ENCODE measurements at places on chromosomes 7 and 10. TPM values are rescaled to one million over a fixed set of nuclear protein-coding genes. Genes with fewer than 3 reads are reported as not detected.

AKR1C8 gene
- total RNA-seq: not detected

MMD2 gene
- total RNA-seq: not detected

DNA sequence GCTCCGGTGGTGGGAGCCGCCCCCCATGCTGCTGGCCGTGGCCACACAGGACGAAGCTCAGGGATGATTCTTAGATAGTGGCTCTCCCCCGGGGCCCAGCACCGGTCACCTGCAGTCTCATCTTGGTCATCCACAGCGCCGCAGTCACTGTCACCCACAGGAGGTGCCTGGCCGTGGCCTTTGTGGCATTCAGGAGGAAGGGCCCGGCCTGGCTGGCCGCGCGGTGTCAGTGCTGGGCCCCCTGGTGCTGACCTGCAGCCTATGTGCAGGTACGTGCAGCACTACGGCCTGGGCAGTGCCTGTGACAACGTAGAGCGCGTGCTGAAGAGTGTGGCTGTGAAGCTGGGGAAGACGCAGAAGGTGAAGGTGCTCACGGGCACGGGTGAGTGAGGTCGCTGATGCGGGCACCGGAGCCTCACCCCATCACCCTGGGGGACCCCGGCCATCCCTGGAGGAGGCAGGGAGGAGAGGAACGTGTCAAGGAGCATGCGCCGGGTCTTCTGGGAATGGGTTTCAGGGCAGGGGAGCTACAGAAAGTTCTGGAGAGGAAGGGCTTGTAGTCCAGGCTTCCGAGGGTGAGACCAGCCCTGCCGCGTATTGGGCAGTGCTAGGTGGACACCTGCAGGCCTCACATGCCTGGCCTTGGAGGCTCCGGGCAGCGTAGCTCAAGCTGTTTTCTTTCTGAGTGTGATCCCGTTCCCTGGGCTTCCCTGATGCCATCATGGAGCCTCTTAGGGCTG lies 5.0 kb downstream of the SPRN start:
- H3K4me1 ChIP-seq: peaks cover 3% of the 10 kb centered on the region
- H3K4me3 ChIP-seq: no peak overlapping the region
- DNase-seq: no peak

DNA sequence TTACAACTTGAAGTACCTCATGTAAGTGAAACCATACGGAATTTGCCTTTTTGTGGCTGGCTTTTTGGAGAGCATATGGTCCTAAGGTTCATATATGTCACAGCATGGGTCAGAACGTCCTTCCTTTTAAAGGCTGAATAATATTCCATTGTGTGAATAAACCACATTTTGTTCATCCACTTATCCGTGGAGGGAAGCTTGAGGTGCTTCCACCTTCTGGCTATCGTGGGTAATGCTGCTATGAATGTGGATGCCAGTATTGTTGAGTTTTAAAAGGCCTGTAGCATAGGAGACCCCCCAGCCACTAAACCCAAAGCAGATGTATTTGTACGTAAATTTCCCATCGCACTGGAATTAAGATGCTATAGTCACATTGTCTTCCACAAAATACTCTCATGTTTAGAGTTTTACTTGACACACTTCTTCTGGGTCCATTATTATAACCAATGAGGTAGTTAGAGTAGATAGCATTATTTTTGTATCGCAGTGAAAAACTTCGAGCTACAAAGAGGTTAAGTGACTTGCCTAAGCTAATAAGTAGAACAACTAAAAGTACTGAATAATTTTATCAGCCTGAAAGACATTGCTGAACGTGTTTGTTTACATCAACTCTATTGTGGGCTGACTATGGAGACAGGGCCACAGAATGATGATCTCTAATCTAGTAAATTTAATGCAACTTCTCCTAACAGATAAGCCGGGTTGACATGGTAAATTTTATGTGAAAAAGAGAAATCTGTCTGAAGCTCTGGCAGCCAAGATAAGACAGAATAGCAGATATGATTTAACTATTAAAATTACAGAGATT lies 183.0 kb upstream of the CTBP2 start:
- no peak overlapping the region for H3K4me3 ChIP-seq
- no peaks in the 10 kb centered on the region for H3K36me3 ChIP-seq
- DNase-seq: no peak
- H3K4me1 ChIP-seq: no peaks in the 10 kb centered on the region

GRCh38 chr7:126804604-126805003 lies 448.1 kb downstream of the GRM8 start:
- H3K27ac ChIP-seq: no peak overlapping the region
- DNase-seq: no peak
- H3K4me1 ChIP-seq: no peaks in the 10 kb centered on the region

DNA sequence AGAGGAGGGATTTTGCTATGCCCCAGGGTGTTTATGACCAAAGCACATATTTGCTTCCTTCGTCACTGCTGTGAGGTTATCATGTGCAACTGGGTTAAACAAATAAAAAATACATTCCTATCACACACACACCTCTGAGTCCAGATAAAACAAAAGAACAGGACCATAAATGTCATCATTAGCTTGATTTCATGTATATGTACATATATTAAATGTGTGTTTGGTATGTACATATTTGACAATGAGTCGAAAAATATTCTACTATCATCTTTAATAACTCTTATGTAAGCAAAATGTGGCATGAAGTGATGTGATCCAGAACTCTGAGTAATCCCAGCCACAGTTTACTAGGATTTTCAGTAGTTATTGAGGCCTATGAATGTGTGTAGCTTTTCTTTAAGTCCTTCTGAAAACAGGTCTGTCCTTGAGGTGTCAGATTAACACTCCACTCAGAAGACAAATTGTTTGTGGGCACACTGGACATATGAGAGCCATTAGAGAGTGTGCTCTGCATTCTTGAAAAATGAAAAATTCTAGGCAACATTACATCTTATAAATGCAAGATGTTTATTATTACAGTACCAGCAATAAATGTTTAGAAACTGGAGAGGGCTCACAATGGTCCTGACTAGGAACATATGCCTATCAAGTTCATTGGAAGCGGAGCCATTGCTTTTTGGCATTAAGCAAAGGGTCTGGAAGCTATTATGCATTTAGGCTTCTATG lies 335.1 kb upstream of the SEMA3A start:
- H3K27me3 ChIP-seq: no peaks in the 10 kb centered on the region
- no peak overlapping the region for H3K4me3 ChIP-seq
- H3K36me3 ChIP-seq: no peaks in the 10 kb centered on the region
- no peak overlapping the region for H3K27ac ChIP-seq
